ENCODE measurements at places on chromosomes 2 and 18. TPM values are rescaled to one million over a fixed set of nuclear protein-coding genes. Genes with fewer than 3 reads are reported as not detected.

Gene RABL2A
- 9.7 TPM for total RNA-seq

Gene TM4SF20
- 7.6 TPM for total RNA-seq

Gene FAM110C
- 0.06 TPM for total RNA-seq

Gene ITPRIPL1
- not detected for total RNA-seq

Gene REG3A
- total RNA-seq: not detected

Gene LTBP1
- total RNA-seq: 26.4 TPM

Gene FAM237A
- not detected for total RNA-seq

Gene SLC14A1
- not detected for total RNA-seq

Gene CROCC2
- not detected for total RNA-seq

Gene CYP27C1
- total RNA-seq: 4.3 TPM

Gene SLC5A7
- not detected for total RNA-seq
